CD14-positive monocyte (primary cell): ENCODE measurements at places on chromosomes 1 and 21. TPM values are rescaled to one million over a fixed set of nuclear protein-coding genes. Genes with fewer than 3 reads are reported as not detected.

DNA sequence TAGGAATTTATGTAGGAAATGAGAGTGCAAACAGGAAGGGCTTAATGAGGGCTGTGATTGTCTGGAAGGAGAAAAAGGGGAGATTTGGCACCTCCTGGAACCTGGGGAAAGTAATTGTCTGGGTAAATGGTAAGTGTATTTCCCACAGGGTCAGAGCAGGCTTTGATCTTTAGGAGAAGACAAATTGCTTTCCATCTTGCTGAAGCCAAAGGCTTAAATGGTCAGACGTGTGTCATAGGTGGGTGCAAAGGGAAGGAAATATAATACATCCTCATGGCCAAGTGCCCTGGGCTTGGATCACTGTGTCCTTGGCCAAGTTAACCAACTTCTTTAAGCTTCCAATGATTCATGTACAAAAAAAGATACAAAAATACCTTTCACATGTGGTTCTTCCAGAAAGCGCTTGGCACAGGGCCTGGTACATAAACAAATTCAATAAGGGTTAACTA lies 1.3 kb upstream of the DUSP23 start:
- no peak for DNase-seq

GRCh38 chr21:32889596-32889995 lies 118.0 kb upstream of the PAXBP1 start:
- no peak for DNase-seq

The PTPRC gene
- polyA plus RNA-seq = 176 and 410 TPM in 2 replicates

GRCh38 chr1:198937231-198938031 lies 298.6 kb downstream of the PTPRC start:
- peak; percentile 75 for DNase-seq

The CAPN8 gene
- polyA plus RNA-seq = not detected

GRCh38 chr1:25178917-25179561 lies 53.3 kb downstream of the SYF2 start:
- no peak for DNase-seq

- no peak for DNase-seq
These were observed 12.5 kb downstream of the MECR start for GRCh38 chr1:29218223-29218622.
